CD4-positive, alpha-beta T cell treated with Interleukin-4 for 1 hour (primary cell): ENCODE measurements at places on chromosomes 1 and 21.

- no peak for DNase-seq
Measured at GRCh38 chr1:44707112-44707881, 23.7 kb downstream of the RNU5D-1 start.

GRCh38 chr1:66328896-66329295 lies 205.1 kb upstream of the SGIP1 start:
- DNase-seq = no peak

GRCh38 chr1:110113551-110113950 lies 1.3 kb downstream of the UBL4B start:
- no peak for DNase-seq

DNA sequence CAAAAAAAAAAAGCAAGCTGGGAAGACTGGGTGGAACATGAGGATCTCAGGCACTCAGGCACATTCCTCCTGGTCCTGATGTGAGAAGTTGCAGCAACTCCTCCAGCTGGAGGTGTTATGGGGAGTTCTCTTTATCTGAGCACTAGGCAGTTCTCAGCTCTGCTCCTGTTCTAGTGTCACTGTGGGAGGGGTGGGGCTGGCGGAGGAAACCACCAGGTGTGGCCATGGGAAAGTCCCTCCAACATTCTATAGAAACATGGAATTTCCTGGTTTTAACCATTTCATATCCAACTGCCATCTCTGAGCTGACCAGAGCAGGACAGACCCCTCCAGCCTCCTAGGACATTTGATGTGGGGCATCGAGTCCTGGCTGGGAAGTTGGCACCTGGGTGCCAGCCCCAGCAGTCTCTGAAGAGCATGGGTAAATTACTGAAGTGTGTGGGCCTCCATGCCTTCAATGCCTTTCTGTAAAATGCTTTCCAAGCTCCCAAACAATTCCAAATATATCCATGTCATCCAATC lies 804 bp upstream of the IKBKE start:
- DNase-seq = peak; percentile 37

- no peak for DNase-seq
Measured at GRCh38 chr1:108878678-108879077, 1.9 kb downstream of the GPSM2 start.

- no peak for DNase-seq
Measured at GRCh38 chr1:37146071-37146470, 111.8 kb upstream of the GRIK3 start.

DNA sequence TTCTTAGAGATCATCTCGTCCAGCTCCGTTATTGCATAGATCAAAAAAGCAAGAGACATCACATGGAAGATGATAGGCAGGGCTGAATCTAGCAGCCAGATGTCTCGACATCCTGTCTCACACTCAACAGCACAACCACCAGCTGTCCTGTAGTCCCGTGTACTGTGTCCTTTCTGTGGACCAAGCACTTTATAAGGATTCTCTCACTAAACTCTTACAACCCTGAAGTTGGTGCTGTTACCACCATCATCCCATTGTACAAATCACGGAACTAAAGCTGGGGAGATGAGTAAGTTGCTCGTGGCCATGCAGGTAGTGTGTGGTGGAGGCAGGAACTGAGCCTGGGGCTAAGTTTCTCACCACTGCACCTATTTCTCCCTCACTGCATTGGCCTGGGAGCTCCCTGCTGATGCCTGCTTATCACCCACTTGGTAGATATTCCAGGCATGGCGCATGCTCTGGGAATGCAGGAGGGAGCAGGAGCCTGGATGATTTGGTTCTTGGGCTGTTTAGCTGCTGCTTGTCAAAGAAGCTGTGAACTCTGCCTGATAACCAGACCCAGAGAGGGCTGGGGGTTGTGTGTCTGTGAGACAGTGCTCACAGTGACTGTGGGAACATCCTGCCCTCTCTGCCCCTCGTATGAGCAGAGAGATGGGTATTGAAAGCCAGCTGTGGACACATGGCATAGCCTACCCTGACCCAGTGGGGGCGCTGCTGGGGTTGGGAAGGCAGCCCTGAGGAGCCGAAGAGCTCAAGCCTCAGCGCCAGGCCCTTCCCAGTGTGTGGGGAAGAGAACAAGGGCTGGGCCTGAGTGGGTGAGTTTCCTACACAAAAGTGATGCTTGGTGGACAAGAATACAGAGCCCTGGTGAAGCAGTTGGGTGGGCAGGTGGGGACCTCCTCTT lies 13.6 kb downstream of the PPFIA4 start:
- DNase-seq = no peak

DNA sequence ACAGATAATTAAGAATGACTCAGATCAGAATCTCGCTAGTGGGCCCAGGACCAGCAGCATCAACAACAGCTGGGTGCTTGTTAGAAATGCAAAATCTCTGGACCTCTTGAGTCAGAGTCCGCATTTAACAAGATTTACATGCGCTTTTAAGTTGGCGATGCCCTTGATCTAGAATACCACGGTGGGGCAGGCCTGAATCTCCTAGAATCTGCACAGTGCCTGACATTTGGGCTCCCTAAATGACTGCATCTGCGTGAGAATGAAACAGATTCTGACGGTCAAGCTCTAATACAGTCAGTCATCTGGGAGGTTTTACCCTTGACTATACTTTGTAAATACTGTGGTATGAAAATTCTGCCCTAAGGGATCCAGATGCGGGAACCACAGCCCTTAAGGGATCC lies 17.2 kb upstream of the RAB29 start:
- DNase-seq = no peak

- no peak for DNase-seq
Measured at GRCh38 chr1:88984569-88984968, 7.9 kb downstream of the KYAT3 start.

DNA sequence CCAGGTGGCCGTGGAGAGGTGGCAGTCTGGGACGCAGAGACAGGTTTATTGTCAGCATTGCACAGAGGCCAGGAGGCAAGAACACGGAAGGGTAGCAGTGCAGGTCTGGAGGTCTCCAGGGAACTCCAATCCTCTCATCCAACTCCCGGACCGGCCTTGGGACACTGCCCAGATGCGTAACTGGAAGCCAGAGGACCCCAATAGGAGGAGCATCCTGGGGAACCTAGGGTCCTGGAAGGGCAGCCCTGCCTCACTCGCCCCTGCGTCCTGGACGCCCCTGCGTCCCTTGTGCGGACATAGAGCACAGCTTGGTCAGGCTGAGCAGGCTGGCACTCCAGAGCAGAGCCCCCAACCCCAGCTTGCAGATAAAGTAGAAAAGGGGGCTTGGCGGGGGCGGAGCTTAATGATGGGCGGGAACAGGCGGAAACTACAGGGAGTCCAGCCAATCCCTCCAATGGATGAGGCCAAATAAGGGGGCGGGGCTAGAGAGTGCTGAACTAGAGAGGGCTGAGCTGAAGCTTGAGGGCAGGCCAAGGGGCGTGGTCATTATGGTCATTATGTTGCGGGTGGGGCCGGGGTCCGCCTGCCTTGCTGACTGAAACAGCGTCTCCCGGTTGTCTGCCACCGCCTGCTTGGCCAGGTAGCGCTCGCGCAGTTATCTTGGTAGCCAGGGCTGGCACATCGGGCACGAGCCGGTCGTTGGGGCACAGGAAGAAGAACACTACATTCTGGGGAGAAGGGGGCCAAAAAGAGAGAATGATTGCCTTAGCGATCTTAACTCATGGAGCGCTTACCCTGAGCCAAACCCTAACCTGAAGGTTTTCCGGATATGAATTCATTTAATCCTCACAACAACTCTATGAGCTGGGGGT lies 3.7 kb upstream of the ARHGEF19 start:
- DNase-seq = peak; percentile 81

DNA sequence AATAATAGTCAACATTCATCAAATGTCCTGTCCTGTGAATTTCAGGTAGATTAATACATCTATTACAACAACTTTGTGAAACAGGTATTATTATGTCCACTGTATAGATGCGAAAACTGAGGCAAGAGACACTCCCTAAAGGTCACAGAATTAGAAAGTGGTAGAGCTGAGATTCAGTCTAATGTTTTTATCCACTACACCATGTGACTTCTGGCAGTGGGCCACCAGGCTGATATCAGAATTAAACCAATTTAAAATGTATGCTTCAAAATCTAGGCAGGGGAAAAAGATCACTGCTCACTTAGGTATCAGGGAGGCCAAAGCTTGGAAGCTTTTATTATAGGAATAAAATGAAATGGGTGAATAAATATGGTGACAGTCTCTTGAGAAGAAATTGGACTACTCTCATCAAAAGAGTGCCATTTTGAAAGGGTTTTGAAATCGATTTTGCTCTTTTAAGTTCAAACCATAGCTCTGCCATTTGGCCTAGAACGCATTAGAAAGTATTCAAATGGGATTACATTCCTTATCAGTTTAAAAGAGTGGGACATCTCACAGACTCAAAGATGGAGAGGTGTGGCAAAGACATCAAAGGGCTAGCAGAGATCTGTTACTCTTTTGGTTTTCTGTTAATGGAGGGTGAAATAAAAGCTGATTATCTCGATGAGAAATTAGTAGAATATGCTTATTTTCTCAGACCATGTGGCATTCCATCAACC lies 1.9 kb downstream of the DDAH1 start:
- no peak for DNase-seq

GRCh38 chr1:194862129-194862528 lies 1675.7 kb upstream of the B3GALT2 start:
- no peak for DNase-seq
